HCT116 (cell line): ENCODE measurements at places on chromosomes 6 and 20. TPM values are rescaled to one million over a fixed set of nuclear protein-coding genes. Genes with fewer than 3 reads are reported as not detected.

DNA sequence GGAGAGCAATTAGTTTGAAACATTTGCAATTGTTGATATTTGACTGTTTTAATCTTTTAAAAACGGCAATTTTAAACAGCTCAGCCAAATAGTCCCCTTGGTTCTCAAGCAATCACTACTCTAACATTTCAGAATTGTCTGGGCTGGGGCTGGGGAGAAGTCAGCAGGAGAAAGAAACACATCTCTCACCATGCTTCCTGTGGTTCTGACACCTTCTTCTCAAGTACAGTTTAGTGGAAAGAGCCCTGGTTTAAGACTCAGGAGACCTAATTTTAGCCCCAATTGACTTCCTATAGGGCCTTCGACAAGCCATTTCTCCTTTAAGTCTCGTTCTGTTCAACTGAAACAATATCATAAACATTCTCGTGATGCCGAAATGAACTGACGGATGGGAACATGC lies 168.4 kb upstream of the CDYL start:
- no peak for DNase-seq

The SPTLC3 gene
- total RNA-seq = not detected

- no peak for DNase-seq
Observed at GRCh38 chr20:31788578-31788977, 30.6 kb upstream of the MYLK2 start.

DNA sequence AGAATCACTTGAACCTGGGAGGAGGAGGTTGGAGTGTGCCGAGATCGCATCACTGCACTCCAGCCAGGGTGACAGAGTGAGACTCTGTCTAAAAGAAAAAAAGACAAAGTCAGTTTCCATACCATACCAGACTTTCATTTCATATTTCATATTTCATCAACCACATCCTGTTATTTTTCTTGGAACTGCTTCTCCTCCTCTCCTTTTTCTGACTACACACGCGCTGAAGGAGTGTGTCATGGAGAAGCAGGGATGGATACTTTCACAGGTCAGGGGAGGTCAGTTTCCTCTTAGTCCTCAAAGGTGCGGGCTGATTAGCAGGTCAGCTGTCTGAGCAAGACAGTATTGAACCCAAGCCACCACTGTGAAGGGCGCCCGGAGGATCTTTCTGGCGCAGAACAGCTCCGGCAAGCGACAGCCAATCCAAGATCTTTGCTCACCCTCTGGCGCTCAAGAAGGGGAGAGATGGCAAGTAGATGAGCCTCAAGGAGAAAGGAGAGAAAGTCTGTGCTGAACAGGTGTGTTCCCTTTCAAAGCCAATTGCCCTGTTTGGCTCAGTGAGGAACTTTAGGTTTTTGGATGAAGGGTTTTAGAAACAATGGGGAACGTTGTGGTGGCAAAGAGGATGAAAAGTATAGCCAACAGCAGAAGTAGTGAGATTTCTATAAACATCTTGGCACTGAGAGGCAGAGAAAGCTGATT lies 18.9 kb upstream of the SYNJ2 start:
- DNase-seq = no peak

GRCh38 chr20:10652660-10653261 lies 21.0 kb downstream of the JAG1 start:
- DNase-seq = no peak
